Stimulated activated CD4-positive, alpha-beta T cell treated with anti-CD3 and anti-CD28 coated beads, Interleukin-1b, Interleukin-23, amount 100 ng/mL, for 4 hours (primary cell): ENCODE measurements at places on chromosomes 3 and 15.

DNA sequence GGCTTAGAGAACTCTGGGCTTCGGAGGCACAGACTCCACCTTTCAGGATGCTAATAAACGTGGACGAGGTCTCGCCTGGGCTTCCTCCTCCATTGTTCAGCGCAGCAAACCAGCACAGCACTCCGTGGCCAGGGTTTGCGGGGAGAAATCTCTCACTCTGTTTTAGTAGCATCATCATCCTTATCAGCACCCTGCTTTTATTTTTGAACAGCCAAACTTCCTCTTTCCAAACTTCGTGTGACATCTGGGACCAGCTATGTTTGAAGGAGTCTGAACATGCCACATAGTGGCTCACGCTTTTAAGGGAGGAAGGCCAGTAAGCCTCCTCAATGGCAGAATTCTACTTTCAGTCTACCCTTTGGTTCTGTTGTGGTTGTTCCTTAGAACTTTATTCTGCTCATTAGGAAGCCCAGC lies 149.0 kb downstream of the PGPEP1L start:
- no peak for DNase-seq

GRCh38 chr3:123285931-123286307 lies 84.2 kb downstream of the SEC22A start:
- DNase-seq, result no peak

DNA sequence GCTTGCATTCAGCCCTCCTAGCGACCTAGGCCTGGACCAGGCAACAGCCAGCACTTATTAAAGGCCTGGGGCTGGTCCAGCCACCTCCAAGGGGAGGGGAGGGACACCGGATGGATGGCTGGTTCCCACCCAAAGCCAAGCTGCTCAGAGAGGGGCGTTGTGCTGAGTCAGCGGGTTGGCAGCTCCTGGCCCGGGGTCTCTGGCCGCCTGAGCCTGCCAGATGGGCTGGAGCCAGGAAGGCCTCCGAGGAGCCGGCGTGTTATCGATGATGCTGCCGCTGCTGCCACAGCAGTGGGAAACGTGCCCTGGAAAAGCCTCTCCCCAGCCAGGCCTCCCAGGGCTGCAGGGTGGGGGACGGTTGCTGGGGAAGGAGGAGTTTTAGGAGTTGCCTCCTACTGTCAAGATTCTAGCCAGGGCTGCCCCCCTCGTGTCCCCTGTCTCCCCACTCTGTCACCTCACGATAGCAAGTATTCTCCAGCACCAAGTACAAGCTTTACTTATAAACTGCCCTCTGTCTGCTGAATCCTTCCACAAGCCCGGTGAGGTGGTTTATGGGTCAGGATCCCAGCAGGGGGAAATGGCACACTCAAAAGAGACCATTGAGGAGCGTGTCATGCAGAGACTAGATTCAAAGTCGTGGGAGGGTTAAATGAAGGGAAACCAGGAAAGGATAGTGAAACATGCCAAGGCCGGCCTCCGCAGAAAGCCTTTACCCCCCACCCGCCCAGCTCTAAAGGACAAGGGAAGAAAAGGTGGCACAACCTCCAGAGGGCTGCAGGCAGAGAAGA lies 43.2 kb upstream of the TSEN2 start:
- DNase-seq, result no peak

- peak; percentile 83 for DNase-seq
Measured at GRCh38 chr15:81265944-81266775, 57.8 kb downstream of the STARD5 start.

DNA sequence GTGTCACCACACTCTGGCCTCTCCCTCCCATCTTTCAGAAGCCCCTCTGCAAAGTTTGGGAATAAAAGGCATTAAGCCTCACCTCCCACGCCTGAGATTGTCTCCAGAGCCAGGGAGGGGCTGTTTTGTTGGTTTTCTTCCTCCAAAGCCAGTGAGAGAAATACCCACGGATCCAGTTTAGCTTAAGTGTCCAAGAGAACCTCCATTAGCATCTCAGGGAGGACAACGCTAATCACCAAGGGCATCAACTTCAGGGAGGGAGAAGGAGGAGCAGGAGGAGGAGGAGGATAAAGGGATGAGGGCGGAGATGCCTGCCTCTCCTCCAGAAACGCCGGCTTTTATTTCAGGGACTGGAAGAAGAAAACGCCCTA lies 101.6 kb downstream of the SRGAP3 start:
- no peak for DNase-seq

- peak; percentile 2 for DNase-seq
Measured at GRCh38 chr15:24955531-24955921, 739 bp downstream of the SNRPN start.

GRCh38 chr15:33616475-33616874 lies 305.7 kb downstream of the RYR3 start:
- no peak for DNase-seq

- DNase-seq, result no peak
Measured at GRCh38 chr3:194034346-194035336, 101.3 kb upstream of the HES1 start.

- no peak for DNase-seq
Measured at GRCh38 chr3:134287512-134287911, 36.9 kb upstream of the RYK start.

GRCh38 chr3:11661827-11662226 lies 18.1 kb upstream of the VGLL4 start:
- no peak for DNase-seq

DNA sequence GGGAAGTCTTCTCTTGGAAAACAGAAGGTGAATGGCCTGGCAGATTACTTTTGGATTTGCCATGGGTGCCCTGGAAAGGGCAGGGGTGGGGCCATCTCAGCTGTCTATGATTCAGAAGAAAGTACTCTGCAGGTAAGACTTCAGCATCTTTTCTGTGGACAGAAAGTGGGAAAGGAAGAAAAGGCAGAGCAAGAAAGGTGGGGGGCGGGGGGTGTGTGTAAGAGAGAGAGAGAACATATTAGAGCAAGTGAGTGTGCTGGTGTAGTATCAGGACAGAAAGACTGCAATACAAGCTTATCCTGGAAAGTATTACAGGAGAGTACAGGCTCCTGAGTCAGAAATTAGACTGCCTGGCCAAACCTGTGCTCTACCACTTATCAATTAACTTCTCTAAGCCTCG lies 5.5 kb downstream of the TAGLN3 start:
- DNase-seq, result no peak

DNA sequence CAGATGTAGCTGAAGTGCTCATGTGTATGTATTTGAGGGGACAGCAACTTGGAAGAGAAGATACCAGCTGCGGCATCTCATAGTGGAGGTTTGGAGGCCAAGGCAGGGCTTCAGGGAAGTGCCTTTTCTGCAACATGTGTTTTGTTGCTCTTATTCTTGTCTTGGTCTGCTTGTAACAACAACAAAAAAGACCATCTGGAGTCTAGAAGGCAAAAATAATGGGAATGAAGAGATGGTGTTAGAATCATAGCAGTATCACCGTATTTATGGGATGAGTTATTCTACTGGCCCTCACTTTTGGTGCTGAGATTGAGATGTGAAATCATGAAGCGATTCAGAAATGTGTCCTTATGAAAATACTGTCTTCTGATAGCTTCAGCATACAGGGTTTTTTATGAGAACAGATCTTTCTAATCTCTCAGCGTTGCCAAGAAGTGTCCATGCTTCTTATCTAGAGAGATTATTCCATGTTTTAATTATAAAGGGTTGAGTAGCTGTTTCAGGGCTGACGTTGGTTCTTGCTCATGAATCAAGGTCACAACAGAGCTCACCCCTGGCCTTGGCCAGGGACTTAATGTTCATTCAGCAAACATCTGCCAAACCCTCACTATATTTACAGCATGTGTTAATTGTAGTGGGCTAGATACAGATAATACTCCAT lies 58.0 kb downstream of the ITPR1 start:
- no peak for DNase-seq

- DNase-seq, result no peak
Measured at GRCh38 chr15:47872869-47873432, 155.6 kb downstream of the SEMA6D start.

DNA sequence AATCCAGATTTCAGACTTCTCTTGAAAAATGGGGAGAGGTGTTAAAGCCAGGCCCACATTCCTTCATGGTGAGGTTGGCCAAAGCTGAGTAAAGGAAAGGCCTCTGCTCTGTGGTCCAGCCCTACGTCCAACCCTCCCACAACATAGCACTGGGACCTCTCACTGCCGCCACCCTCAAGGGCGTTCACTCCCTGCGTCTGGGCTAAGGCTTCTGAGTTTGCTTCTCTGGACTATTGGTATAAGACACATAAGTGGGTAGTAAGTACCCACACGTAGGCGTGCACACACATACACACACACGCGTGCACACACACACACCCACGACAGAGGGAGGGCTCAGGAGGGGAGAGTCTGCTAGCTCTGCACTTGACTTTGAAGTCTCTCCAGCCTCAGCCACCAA lies 80.2 kb upstream of the PXYLP1 start:
- no peak for DNase-seq

DNA sequence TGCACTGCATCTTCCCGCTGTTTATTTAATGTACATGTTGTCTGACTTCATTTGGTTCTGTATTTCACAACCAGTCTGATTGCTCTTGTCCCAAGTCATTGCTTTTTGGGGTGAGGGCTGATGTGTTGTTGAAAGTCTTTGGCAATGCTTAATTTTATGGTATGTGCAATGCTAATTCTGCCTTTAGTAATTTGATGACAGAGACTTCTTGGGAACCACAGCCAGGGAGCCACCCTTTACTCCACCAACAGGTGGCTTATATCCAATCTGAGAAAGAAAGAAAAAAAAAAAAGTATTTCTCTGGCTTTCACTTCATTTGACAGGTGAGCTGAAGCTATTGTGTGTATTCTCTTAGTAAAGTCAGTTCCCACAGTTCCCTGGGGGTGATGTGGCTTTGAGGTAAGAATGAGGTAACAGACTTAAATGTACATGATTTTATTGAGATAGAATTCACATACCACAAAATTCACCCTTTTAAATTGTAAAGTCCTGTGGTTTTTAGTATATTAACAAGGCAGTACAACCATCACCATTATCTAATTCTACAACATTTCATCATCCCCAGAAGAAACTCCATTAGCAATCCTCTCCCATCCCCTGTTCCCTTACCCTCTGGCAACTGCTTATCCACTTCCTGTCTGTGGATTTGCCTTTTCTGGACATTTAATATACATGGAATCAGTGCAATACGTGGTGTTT lies 97.3 kb downstream of the SLCO3A1 start:
- no peak for DNase-seq

GRCh38 chr3:50121072-50122032 lies 32.6 kb downstream of the RBM5 start:
- peak; percentile 61 for DNase-seq

DNA sequence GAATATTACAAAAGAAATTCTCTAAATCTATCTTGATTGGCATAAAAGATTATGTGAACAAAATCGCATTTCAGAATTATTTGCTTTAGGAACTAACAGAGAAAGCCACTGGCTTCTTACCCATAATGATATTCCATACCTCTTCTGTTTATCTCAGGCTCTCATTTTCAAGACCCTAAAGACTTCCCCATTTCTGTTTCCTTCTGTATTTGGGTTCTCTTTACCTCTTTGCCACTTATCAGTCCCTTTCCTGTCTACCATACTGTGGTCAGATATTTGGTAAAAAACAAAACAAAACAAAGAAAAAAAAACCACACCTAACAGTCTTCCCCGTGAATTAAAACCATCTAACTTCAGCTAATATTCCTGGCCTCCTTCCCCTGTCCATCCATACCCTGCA lies 108.5 kb downstream of the LRRC28 start:
- DNase-seq, result no peak

DNA sequence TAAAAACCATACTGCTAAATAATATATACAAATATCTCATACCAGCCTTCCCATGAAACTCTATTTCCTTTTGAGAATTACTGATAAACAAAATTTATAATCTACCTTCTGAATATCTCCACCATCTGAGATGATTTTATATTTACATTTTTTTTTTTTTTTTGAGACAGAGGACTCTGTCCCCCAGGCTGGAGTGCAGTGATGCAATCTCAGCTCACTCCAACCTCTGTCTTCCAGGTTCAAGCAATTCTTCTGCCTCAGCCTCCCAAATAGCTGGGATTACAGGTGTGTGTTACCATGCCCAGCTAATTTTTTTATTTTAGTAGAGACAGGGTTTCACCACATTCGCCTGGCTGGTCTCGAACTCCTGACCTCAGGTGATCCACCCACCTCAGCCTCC lies 42.8 kb upstream of the IGF2BP2 start:
- DNase-seq, result no peak

DNA sequence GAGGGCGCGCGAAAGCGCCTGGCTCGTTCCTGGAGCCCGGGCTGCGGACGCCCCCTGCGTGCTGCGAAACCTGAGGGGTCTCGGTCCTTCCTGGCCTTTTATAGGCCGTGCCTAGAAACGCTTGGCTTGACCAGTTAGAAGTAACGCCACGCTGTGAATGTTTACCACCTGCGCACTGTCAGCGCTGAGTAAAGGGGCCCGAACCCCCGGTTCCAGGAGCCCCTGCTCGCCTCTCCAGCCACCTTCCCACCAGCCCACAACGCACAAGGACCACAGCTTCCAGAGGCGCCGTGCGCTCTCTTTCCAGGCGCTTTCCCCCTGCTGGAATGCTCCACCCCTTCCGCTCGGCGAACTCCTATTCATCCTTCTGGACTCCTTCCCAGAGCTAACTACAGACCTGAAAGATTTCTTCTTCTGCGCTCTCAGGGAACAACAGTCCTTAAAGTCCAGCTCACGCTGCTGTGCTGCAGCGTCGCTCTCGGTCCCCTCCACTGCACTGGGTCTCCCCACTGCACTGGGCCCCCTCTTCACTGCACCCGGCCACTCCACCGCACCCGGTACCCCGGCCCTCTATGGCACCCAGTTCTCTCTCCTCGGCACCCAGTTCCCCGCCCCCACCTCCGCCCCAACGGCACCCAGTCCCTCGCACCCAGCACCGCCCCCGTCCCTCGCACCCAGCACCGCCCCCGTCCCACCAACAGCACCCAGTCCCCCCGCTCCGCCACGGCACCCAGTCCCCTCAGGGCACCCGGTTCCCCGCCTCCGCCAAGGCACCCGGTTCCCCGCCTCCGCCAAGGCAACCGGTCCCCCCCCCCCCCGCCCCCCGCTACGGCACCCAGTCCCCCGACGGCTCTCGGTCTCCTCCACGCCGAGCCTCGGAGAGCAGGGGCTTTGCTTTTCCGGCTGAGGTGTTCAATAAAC lies 69.8 kb downstream of the SQOR start:
- DNase-seq, result peak; percentile 20

GRCh38 chr3:13379201-13379830 lies 40.8 kb downstream of the NUP210 start:
- no peak for DNase-seq

DNA sequence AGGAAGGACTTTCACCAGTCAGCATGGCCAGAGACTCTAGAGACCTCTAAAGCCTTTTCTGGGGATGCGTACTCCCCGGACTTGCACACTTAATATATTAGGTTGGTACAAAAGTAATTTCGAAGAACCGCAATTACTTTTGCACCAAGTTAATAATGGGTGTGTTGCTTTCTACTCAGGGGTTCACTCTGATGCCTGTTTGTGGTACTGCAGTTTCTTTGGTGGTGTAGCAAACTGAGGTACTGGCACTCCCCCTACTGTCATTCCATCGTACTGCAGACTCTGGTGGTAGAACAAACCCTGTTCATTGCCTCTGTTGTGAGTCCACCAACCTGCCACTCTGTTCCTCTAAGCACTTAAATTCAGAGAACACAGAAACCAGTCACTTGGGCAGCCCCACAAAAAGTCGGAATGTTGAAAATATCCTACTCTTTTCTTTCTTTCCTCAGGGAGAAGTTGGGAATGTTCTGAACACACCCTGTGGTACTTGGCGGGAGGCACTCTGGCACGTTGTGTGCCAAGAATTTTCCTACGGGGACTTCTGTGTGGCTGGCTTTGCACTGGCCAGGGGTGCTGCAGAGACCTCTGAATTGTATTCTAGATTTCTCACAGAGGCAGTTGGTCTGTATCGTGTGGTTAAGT lies 46.3 kb downstream of the GABRG3 start:
- no peak for DNase-seq
